ENCODE measurements at places on chromosomes 1 and 21. TPM values are rescaled to one million over a fixed set of nuclear protein-coding genes. Genes with fewer than 3 reads are reported as not detected.

ZNF644 gene
- total RNA-seq = 45.4 TPM

RIPK4 gene
- total RNA-seq = 0.91 TPM

TMCO2 gene
- not detected for total RNA-seq

OR2L13 gene
- not detected for total RNA-seq

Data from esophagus muscularis mucosa (tissue), 4 donors.